Lung (tissue), 17 donors: ENCODE measurements at places on chromosomes 7 and 10. TPM values are rescaled to one million over a fixed set of nuclear protein-coding genes. Genes with fewer than 3 reads are reported as not detected.

GNAT3 gene
- not detected for total RNA-seq

GRCh38 chr10:118980135-118980865 lies 49.2 kb upstream of the NANOS1 start:
- H3K4me3 ChIP-seq, result no peak overlapping the region
- H3K27ac ChIP-seq, result no peak overlapping the region
- no peaks in the 10 kb centered on the region for H3K4me1 ChIP-seq
- no peaks in the 10 kb centered on the region for H3K36me3 ChIP-seq
- H3K27me3 ChIP-seq, result no peaks in the 10 kb centered on the region

DNA sequence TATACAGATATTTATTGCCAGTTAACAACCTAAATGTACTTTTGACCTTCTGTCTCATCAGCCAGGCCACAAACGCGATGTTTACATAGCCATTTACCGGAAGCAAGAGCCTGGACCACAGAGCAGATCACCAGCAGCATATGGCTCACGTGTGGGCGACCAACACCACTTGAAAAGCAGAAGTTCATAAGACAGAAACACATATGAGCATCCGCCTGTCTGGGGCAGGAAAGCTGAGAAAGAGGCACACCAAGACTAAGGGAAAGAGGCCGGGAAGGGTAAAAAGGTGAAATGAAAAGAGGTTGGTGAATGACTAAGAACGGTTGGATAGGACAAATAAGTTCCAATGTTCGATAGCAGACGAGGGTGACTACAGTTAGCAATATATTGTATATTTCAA lies 1.3 kb downstream of the ABCB1 start:
- H3K4me3 ChIP-seq, result no peak overlapping the region
- peaks cover 8% of the 10 kb centered on the region for H3K4me1 ChIP-seq
- DNase-seq, result no peak
- H3K27me3 ChIP-seq, result no peaks in the 10 kb centered on the region
- no peaks in the 10 kb centered on the region for H3K36me3 ChIP-seq

DNA sequence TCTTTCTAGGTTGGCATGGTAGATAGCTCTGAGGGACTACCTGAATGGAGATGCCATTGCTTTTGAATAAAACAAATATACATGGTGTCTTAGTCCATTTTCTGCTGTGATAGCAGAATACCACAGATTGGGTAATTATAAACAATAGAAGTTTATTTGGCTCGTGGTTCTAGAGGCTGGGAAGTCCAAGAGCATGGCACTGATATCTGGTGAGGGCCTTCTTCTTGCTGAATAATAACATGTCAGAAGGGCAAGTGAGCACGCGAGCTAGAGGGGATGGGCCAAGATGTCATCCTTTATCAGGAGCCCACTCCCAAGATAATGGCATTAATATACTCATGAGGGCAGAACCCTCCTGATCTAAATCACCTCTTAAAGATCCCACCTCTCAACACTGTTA lies 21.9 kb downstream of the SGPL1 start:
- no peak for DNase-seq
- no peaks in the 10 kb centered on the region for H3K27me3 ChIP-seq
- no peak overlapping the region for H3K27ac ChIP-seq
- H3K4me1 ChIP-seq, result peaks cover 22% of the 10 kb centered on the region

DNA sequence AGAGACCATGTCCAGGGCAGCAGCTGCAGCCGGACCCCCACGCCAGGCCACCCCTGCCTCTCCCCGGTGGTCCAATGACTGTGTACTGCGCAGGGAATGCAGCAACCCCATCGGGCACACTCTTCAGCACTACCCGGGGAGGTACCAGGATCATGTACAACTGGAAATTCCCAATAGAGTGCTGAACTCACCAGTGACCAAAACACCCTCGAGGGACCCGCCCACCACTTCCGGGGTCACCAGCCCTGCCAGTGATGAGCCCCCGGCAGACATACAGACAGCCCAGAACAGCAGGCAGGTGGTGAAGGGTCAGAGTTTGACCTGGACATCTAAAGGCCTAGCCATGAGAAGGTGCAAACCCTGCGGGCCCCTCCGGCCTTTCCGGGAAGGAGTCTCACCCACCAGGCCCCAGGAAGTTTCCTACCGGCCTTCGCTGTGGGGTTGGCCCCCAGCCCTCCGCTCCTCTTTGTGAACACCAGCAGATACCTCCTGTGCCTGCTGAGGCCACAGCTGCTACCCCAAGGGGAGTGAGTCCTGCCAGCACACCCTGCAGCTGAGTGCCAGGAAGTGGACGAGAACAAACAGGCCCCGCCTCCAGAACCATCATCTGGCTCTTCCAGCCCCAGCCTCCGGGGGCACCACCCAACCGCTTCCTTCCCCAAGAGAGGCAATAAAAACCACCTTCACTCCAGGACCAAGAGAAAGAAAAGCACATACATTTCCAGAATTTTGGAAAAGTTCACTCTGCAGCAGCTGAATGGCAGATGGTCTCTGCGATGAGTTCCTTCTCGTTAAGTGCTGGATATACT lies 5.0 kb upstream of the ANKRD61 start:
- peak overlapping the region; percentile 86 for H3K27ac ChIP-seq
- no peak overlapping the region for H3K4me3 ChIP-seq
- DNase-seq, result peak; percentile 27
- peaks cover 49% of the 10 kb centered on the region for H3K36me3 ChIP-seq
- H3K27me3 ChIP-seq, result no peaks in the 10 kb centered on the region
